ENCODE measurements at places on chromosomes 6 and 20. TPM values are rescaled to one million over a fixed set of nuclear protein-coding genes. Genes with fewer than 3 reads are reported as not detected.

The RFX6 gene
- not detected for total RNA-seq

The DDX43 gene
- total RNA-seq = 0.95 TPM

- no peak for DNase-seq
Measured at GRCh38 chr20:6426287-6426891, 303.6 kb upstream of the FERMT1 start.

The SAMHD1 gene
- 28.3 TPM for total RNA-seq

- peak; percentile 20 for DNase-seq
Measured at GRCh38 chr6:30683980-30684338, 2.5 kb downstream of the PPP1R18 start.

DNA sequence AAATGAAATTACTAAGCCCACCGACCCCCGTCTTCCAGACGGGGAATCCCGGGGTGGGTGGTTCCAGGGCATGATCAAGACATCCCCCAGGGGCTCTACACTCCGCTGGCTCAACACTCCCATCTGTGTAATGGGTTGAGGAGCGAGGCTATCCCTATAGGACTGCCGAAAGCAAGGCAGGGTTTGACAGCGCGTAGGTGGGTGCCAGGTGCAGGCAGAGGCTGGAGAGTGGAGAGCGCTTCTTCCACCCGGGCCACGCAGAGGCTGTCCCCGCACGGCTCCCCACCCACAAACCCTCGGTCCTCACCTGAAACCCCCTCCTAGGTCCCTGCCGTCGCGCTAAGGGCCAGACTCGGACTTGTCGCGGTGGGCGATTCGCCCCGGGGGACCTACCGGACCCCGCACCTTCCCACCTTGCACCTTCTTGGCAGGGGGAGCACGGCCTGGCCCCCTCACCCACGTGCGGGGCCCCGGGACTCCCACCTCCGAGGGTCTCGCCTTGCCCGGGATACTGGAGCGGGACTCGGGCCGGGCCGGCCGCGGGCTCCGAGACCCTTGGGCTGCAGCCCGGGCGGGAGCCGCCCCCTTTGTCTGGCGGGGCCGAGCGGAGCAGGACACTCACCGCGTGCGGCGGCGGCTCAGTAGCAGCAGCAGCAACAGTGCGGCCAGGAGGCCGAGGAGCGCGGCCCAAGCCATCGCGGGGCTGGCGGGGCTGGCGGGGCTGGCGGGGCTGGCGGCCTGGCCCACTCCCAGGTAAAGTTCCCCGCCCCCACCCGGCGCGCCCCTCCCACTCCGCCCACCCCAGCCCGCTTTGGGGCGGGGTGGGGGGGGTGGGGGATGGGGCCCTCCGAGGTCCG lies at the start of gene PTGIS:
Gene PTGIS, minus strand, starts transcription at position 717 of the 857 bp plus-strand sequence. Its CDS starts 21 bp downstream, at position 696.
- DNase-seq = no peak

The HTR1E gene
- total RNA-seq = not detected

The BMP6 gene
- total RNA-seq = 221 TPM

DNA sequence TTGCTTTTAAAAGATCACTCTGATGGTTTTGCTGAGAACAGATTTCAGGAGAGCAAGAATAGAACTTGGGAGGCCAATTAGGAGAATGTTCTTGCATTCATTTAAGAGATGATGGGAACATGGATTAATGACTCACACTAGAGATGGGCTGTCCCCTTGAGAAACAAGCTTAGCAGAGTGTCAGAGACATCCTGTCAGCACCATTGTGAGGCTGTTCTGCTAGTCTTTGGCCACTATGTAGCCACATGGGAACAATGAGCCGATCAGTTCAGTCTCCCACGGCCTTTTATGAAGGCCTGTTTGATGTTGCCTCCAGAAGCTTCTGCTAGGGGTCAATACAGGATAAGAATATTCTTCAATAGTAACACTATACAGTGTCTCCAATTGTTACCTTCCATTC lies 113.0 kb upstream of the EYA4 start:
- DNase-seq = no peak

The NRSN1 gene
- not detected for total RNA-seq

The DBNDD2 gene
- 15.6 TPM for total RNA-seq

DNA sequence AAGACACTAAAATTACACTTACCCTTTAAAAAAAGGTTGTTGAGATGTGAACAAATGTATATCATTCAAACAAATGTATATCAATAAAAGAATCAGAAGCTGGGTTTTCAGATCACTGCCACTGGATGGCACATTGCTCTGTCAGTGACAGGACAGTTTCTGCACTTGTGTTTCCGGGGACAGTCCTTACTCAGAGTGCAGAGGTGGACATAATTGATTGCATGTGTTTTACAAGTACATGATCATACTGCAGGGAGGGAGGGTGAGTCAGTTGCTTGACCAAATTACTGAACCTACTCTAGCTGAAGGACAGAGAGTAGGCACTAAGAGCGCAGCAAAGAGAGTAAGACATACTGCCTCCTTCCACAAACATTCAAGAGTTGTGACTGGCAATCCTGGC lies 302.3 kb downstream of the TENT5A start:
- DNase-seq = no peak

The EBF4 gene
- 3.0 TPM for total RNA-seq

Measured in endothelial cell of umbilical vein (primary cell).